Stimulated activated CD8-positive, alpha-beta memory T cell treated with anti-CD3 and anti-CD28 coated beads, Interleukin-2, amount 100 ng/mL, for 48 hours (primary cell): ENCODE measurements at places on chromosomes 6 and 20.

DNA sequence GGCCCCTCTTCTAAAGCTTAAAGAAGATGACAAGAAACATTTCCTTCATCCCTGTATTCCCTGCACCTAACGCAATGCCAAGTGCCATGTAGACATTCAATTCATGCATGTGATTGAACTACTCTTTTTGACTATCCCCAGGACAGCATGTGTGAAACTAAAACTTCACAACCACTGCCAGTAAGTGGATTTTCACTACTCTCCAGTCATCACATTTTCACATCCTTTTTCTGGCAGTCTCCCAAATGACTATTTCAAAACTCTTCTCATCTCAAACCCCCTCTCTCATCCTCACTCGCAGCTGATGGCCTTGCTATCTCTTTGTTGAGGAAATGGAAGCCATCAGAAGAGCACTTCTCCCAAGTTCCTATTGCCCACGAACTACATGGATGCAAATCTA is 122.6 kb downstream of the OPRM1 start:
- DNase-seq: no peak

DNA sequence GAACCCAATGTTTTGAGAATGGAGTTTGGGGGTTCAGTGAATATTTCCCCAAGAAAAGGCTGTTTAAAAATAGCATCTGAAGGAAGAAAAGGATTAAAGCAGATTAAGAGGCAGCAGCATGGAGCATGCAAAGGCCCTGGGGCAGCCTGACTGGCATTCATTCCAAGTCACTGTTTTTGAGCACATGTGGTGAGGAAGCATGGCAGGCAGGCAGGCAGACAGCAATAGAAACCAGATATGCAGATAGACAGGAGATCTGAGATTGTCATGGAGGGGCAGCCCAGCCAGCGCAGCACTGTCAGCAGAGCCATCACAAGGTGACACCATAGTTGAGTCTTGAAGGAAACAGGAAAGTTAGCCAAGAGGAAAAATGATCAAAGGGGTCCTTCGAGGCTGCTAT is 37.8 kb downstream of the SIRPA start:
- no peak for DNase-seq

- DNase-seq: no peak
These were observed 9.4 kb upstream of the GATA5 start for GRCh38 chr20:62485062-62485700.

DNA sequence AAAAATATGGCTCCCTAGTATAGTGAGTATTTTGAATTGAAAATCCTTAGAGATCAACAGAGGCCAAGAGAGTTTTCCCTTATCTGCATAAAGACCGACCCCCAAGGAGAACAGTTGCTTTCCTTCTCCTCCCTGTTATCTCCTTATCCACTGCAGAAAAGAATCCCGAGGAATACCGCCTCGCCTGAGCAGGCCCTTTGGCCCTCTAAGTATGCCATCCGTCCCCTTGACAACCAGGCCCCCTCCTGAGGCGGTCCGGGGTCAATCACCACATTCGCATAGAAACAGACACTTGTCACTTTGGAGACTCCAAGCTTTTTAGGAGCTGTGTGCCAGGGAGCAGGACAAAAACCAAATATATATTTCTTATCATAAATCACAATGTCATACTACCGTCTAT is 15.9 kb upstream of the GGTLC1 start:
- no peak for DNase-seq

DNA sequence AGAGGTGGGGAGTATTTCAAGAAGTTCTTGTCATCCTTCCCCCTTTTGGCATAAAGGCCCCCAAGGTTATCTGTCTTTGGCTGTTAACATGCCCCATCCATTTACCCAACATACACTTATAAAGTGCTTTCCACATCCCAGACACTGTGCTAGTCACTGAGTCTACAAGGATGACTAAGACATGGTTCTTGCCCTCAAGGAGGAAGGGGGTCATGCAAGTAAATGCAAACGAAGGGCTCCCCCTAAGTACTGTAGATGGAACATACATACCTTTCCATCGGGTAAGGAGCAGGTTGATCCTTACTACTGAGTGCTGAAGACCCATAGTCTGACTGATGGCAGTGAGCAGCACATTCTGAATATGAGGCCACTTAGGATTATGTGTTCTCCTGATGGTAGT is 38.3 kb downstream of the HECA start:
- DNase-seq: no peak

- no peak for DNase-seq
These were observed 7.4 kb downstream of the PFDN4 start for GRCh38 chr20:54215157-54215789.

- no peak for DNase-seq
These were observed 150.1 kb upstream of the STXBP5 start for GRCh38 chr6:147054158-147054557.

GRCh38 chr20:10282979-10283456 is 64.4 kb downstream of the SNAP25 start:
- DNase-seq: no peak

DNA sequence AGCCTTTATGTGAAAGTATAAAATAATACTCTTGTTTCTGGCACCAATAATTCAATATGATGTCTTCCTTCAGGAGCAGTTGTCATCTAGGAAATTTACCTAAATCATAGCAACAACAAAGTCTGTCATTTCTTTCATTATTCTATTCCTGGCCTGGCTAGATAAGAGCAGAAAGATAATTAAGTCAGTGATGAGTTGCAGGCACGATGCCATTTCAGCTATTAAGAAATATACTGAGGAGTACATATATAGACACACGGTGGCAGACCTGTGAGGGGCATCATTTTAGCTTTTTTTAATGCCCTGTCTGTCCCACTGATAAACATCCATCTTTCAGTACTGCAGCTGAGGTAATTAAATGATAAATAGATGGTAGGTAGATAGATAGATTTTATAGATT is 756.1 kb upstream of the EPHA7 start:
- DNase-seq: no peak

DNA sequence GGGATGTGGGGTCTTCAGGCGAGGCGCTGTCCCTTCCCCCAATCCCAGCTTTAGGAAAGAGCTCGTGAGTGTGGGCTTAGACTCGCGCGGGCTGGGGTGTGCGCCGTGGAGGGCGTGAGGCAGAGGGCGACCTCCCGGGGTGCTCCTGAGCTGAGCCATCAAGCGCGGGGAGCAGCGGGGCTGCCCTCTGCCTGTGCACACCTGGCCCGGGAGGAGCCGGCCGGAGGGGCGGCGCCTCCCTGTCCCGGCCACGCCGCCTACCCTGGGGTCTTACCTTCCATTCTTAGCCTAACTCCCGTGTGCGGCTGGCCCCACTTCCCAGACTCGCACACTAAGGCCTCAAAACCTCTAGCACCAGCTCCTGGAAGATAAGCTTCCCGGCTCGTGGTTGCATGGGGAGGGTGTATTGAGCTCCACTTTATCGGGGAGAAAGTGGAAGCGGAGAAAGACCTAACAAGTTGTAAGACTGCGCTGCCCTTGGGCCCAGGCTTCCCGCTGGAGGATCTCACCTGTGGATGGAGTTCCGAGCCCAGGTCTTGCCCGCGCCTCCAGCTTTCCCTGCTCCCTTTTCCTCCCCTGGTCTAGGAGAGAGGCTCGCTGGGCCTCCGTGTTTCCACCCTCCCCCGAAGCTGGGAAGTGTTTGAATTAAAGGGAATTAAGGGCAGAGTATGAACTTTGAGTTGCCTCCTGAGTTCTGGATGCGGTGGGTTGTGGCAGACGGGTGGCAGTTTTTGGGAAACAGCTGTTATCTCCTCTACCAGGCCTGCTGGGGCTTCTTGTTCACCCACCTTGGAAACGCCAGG is 1.2 kb downstream of the DNMT3B start:
- no peak for DNase-seq

DNA sequence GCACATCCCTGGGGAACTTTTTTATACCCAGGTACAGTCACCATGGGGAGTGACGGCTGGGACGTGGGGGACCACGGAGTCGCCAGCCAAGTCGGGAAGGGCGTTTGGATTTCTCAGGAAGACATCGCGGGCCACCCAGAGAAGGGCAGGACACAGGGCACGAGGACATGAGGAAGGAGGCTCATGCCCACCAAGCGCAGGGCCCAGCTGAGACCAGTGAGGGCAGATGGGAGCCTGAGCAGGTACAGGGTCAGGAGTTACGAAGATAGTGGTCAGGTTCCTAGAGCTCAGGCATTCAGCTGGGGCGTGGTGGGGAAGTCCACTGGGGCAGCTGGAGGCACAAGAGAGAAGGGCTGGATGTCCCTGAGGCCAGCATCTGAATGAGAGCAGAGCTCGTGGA is 74.6 kb downstream of the ZNF133 start:
- DNase-seq: no peak

GRCh38 chr6:149217466-149217888 is 100.0 kb upstream of the TAB2 start:
- no peak for DNase-seq

GRCh38 chr20:37781626-37782025 is 87.8 kb downstream of the CTNNBL1 start:
- no peak for DNase-seq

- DNase-seq: no peak
These were observed 66.3 kb upstream of the CD93 start for GRCh38 chr20:23152308-23152892.

DNA sequence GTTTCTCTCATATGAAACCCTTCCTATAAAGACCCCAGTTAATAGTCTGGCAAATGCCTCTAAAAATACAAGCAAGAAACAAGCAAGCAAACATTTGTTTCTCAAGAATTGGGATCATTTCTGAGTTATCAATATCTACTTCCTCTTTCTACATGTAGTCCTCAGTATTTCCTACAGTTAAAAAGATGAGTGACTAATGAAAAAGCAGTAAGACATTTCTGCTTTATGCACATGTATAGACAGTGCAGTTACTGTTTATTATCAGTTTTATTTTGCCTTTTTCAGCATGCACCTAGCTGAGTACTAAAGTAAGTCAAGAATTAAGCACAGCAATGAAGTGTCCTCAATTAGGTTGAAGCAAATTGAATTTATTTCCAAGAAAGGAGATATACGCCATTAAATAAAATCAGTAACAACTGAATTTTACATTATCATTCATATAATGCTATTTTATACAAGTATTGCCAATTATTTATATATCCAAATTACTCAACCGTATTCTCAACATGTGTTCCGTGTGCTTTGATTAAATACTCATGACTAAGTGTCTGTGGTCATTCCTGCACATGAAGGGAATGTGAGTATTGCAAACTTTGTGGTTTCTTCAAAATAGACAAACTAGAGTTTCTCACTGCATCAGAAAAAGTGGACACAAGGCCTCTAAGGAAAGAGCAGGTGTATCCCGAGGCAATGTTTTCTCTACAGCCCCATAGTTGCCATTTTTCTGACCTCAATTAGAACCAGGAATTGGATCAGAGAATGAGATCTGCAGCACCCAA is 159.3 kb upstream of the MARCKS start:
- DNase-seq: no peak

- DNase-seq: no peak
These were observed 20.2 kb downstream of the STAU1 start for GRCh38 chr20:49167811-49168507.

DNA sequence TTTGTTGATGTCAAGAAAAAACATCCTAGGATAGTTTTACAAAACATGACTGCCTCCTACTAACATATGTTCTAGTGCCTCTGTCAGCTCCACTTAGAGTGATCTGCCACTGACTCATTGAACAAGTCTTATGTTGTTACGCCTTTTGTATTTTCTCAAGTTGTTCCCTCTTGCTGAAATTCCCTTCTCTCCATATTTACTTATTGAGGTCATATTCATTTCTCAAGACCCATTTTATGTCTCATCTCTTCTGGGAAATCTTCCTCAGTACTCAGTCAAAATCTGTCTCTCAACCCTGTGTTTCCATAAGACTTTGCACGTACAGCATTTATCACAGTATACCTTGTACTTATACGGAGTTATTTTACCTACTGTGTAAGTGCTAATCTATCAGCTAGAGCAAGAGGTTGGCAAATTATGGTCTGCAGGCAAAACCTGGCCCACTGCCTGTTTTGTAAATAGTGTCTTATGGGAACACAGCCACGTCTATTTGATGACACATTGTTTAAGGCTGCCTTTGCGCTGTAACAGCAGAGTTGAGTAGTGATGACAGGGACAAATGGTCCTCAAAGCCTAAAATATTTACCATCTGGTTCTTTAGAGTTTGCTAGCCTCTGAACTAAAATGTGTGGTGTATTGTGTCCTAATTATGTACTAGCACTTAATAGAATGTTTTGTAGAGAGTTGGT is 83.4 kb downstream of the ADGRB3 start:
- DNase-seq: no peak

DNA sequence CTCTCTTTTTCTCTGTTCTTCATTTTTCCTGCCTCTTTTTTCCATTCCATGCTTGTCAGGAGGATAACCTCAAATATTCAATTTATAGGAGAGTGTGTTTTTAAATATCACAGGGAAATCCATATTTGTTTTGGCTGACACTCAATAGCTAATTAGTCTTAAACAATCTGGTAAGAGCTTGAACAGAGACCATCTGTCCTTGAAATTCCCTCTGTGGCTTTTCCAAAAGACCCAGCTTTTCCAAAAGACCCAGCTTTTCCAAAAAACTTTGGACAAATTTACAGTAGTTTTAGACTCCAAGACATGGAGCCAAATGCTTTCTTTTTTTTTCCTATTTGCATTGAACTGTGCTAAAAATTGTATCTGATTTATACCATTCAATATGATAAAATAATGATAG is 127.4 kb upstream of the FAM83B start:
- no peak for DNase-seq

- no peak for DNase-seq
These were observed 671 bp downstream of the TAPBP start for GRCh38 chr6:33313105-33313708.

GRCh38 chr6:56915832-56916231 is 39.1 kb upstream of the BEND6 start:
- no peak for DNase-seq
